ENCODE measurements at places on chromosomes 2 and 18.

DNA sequence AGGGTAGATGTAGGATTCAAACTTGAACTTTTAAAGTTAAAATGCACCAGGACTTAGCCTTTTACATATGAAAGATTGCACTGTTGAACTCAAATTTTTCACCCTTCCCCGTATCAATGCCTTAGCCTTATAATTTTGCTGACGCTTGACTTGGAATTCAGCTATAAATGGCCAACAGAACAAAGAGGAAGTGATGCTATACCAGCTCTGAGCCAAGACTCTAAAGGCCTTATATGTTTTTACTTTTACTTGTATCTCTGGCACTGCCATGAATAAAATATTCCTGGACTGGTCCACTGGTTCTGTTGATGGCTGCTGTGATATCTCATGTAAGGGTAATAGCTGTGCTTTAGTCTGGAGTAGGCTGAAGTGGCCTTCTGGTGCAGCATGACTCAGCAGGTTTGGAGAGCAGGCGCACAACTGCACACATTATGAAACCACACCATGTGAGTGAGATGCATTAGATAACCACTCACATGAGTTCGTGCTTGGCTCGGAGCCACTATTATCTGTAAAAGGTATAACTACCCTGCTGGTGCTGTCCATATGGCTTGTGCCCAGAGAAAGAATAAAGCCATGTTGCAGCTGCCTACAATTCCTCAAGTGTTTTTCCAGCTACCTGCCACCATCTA, 8.4 kb upstream of the IER3IP1 start:
- no peak for DNase-seq

DNA sequence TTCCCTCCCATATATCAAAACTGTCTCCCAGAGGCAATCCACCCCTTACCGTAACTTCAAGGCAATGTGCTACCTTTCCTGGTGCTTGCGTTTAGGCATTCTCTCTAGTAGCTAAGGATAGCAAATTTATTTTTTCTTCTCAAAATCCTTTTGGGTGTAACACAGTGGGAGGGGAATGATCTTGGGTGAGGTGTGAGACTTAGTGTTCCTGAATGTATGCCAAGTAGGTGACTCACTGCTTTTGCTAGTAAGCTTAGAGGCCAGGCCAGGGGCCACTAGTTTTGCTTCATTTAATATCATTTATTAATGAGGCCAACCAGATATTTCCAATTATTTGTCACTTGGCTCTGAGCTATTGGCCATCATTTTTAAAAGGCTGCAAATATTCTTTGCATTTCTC, 135.5 kb downstream of the NAPG start:
- no peak for DNase-seq

GRCh38 chr2:70767079-70767698, 811 bp downstream of the ADD2 start:
- no peak for DNase-seq

GRCh38 chr18:61541673-61542072, 208.4 kb downstream of the CDH20 start:
- DNase-seq: no peak

DNA sequence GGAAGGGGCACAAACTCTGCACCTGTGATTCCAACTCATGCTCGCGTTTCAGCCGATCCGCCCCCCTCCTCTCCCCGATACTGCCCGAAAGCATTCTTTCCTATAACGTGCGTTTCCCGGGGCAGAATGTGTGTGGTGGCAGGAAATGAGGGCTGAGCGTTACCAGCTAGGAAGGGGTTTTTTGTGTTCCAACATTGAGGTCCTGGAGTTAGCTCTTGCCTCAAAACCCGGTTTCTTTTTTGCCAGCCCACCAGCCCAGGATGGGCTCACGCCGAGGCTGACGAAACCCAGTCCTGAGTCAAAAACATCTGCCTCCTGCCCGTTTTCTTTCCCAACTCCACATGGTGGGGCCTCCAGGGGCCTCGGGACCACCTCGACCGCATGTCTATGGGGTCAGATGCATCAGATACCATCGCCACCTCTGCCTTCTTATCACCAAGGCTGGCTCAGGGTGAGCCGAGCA, 113.7 kb upstream of the COPS8 start:
- no peak for DNase-seq

DNA sequence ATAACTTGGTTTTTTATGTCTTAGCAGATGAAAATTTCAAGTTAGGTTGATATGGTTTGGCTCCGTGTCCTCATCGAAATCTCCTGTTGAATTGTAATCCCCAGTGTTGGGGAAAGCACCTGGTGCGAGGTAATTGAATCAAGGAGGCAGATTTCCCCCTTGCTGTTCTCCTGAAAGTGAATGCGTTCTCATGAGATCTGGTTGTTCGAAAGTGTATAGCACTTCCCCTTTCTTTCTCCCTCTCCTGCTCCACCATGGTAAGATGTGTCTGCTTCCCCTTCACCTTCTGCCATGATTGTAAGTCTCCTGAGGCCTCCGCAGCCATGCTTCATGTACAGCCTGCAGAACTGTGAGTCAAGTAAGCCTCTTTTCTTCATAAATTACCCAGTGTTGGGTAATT, 242.1 kb upstream of the TNP1 start:
- no peak for DNase-seq

GRCh38 chr2:151904021-151904420, 75.8 kb upstream of the ARL5A start:
- no peak for DNase-seq

- DNase-seq: no peak
Measured at GRCh38 chr2:239551206-239551605, 150.4 kb upstream of the HDAC4 start.

DNA sequence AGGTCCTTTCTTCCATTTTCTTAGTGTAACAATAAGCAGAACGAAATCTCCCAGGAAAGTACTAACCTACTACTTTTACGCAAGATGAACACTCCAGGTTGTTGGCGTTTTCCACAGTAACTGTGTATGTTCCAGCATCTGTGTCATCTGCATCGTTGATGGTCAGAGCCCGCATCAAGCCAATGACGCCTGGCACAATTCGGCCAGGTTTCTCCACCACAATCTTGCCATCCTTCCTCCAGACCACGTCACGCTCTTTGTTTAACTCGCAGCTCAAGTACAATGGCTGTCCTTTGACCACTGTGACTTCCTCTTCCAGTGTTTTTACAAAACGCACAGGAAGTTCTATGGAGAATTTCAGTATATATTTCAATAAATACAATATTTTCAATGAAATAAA, 155.6 kb downstream of the PLEKHA3 start:
- DNase-seq: no peak

DNA sequence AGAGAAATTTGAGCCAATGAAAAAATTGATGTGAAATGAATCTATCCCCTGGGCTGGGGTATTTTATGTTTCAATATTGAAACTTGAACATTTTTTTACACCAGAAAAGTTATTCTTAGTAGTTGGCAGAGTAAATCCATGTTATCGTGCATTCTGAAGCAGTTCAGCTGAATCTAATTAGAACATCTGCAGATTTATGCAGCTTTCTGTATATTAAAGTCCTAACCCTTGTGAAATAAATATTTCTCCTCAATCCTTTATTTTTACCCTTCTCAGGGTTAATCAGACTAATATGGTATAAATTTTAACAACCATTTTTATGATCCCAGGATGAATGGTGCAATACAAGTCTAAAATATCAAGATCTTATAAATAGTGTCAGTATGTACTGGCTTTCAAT, 69.5 kb downstream of the CDH20 start:
- DNase-seq: no peak

DNA sequence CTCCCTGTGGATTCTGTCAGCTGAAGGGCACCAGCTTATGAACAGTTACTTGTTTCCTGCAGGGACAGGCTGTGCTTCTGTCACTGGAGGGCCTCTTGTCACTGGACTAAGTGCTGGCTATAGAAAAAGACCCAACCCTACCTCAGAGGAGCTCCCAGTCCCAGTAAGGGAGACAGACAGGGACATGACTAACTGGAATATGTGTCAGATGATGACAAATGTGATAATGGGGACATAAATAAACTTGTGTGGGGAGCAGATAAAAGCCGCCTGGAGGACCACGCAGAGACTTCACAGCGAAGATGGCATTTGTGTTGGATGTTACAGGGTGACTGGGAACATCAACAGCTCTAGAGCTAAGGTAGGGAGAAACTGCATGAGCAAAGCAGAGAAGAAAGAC, 95.0 kb downstream of the MAPRE2 start:
- DNase-seq: no peak

- no peak for DNase-seq
Measured at GRCh38 chr18:30682672-30683071, 359.9 kb downstream of the DSC3 start.

GRCh38 chr2:74017223-74017622, 32.5 kb downstream of the TET3 start:
- DNase-seq: no peak

DNA sequence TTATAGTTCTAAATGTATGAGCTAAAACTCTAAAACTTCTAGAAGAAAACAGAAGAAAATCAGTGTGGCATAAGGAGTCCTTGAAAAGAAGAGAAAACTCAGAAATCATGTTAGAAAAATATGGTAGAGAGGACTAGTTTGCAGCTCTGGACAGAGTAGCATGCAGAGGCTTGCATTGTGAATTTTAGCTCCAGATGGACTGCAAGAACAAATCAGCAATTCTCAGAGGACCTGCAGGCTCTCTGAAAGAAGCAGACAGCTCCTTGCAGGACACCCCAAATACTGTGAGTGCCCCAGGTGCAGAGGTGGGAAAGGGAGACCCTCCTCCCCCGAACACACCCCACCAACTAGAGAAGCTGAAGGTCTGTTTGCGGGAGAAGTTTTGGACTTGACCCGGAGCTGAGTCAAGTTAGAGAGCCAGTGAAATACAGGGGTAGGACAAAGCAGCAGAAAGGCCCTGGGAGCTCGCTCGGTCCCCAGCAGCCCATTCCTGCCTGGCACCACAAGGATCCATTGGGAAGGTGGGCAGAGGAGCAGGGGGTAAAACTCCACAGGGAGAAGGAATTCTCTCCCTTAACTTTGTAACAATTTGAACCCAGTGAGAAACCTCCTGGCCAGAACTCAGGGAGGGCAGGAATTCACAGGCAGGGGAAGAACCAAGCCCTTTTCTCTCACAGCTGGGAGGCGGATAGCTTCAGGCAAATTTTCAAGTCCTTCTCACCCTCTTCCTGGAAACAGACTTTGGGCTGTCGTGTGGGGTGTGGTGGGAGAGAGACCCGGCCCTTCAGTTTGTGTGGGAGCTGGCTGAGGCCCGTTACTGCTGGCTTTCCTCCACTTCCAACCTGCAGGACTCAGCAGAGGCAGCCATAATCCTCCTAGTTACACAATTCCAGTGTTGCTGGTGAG, 216.2 kb upstream of the SLC35G4 start:
- no peak for DNase-seq

DNA sequence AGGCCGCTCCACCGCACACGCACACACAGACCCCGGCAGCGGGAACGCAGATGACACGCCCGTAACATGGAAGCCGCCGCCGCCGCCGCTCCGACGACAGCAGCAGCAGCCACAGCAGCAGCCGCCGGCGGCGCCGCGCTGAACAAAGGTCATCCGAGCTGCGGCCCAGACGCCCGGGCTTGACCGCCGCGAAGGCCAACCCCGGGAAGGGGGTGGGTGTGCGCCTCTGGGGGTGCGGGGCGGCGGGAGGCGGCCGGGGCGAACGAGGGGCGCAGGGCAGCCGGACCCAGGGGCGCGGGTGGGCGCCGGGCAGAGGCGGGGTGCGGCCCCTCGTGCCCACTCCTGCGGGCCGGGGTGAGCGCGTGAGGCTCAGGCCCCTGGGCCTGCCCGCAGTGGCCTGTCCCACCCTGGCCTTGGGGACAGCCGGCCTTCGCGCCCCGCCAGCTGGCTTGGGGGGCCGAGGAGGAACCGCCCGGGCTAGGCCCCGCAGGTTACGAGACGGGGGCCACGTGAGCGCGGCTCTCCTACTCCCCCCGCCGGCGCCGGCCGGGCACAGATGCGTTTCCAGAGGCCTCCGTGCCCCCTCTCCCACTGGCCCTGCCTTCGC, 1.0 kb upstream of the ZNF532 start:
- no peak for DNase-seq

DNA sequence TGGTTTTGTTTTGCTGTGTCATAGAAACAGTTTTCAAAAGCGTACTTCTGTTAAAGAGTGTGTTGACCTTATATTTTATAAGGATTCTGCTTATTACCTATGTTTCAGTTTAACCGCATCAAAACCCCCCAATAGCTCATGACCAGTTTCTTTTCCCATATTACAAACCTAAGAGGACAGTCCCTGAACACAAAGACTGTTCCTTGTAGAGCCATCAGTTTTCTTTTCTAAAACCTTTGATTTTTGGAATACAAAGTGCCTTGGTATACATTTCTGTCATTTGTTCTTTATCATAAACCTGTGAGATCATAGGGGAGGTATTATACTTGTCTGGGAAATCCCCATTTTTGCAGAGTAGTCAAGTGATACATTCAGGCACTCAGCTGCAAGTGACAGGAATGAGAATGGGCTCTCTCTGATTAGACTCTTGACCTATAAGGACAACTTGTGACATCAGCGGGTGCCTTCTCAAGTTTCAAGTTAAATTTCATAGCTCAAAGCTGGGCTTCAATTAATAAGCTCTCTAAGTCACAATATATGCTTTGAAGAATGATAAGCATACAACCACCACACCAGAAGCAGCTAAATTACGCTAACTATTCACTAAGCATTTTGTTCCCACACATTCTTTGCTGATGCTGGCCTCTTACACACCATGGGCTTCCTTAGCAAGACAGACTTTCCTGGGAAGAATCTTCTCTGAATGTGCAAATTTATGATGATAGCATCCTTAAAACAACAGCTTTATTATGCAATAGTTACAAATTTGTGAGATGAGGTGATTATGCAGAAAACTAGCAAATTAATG, 97.5 kb upstream of the CD302 start:
- no peak for DNase-seq

DNA sequence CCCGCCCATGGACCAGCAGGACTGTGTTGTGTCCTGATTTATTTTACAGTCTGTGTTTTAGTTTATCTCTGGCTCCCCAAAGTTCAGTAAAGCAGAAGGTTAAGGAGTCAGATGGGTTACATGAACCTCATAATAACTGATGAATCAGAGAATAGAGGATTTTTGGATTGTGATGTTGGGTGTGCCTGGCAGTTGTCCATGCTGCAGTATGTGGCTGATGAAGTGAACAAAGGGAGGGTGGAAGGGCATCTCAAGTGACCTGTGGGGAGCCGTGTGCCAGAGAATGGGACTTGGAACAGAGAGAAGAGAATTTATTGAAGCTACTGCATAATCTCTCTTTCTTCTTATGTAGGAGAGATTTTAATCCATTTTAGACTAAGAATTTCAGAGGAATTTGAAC, 145.5 kb downstream of the MAP4K4 start:
- DNase-seq: no peak

All from esophagus squamous epithelium (tissue), 5 donors.